Right ventricle myocardium inferior (tissue), 1 donor: ENCODE measurements at places on chromosomes 3 and 15. TPM values are rescaled to one million over a fixed set of nuclear protein-coding genes. Genes with fewer than 3 reads are reported as not detected.

The SKOR1 gene
- not detected for total RNA-seq

The POLR2H gene
- 27.1 TPM for total RNA-seq

The LRRC31 gene
- not detected for total RNA-seq

The CLSTN2 gene
- total RNA-seq, result 8.4 TPM

The PYGO1 gene
- 6.7 TPM for total RNA-seq

The LMAN1L gene
- total RNA-seq, result 21.9 TPM

The TNFAIP8L3 gene
- 8.5 TPM for total RNA-seq

The FMN1 gene
- 3.3 TPM for total RNA-seq

The P2RY14 gene
- 3.9 TPM for total RNA-seq

- DNase-seq, result no peak
Observed at GRCh38 chr3:77041811-77042210, 1.9 kb downstream of the ROBO2 start.

- DNase-seq, result no peak
Observed at GRCh38 chr3:38829404-38829803, 13.4 kb upstream of the SCN10A start.

GRCh38 chr3:134680796-134681521 lies 30.1 kb upstream of the KY start:
- DNase-seq, result no peak

GRCh38 chr3:142149673-142149992 lies 289 bp upstream of the TFDP2 start:
- no peak for DNase-seq

GRCh38 chr15:64993290-64993689 lies 3.6 kb upstream of the SPG21 start:
- no peak for DNase-seq

DNA sequence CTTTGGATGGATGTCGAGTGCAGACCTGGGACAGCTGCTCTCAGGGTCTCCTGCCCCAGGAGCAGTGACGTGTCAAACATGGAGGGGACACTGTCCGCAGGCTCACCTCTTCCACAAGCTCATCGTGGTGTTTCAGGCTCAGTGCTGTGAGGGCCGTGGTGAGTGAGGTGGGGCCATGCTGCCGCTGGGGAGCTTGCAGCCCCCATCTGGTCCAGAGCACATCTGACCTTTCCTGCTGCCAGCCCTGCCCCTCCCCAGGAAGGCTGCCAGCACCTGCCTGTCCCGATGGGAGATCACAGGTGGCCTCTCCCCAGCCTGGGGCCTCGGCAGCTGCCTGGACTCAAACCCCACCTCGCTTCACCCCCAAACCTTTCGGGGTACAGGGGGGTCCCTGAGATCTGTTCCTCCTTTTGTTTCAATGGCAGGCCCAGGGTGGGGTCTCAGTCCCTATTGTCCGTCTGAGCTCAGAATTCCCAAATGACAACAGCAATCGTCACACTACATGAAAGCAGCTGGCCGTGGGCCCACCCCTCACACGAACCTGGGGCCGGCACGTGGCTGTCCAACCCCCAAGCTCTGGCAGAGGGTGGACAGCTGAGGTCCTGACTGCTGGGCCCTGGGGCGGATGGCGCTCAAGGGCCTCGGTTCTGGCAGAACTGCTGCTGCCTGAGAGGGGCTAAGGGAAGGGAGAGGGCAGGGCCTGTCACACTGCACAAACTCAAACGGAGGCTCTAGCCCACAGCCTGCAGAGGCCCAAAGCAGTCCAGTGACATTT lies 65.0 kb upstream of the RPL32 start:
- DNase-seq, result peak; percentile 45

DNA sequence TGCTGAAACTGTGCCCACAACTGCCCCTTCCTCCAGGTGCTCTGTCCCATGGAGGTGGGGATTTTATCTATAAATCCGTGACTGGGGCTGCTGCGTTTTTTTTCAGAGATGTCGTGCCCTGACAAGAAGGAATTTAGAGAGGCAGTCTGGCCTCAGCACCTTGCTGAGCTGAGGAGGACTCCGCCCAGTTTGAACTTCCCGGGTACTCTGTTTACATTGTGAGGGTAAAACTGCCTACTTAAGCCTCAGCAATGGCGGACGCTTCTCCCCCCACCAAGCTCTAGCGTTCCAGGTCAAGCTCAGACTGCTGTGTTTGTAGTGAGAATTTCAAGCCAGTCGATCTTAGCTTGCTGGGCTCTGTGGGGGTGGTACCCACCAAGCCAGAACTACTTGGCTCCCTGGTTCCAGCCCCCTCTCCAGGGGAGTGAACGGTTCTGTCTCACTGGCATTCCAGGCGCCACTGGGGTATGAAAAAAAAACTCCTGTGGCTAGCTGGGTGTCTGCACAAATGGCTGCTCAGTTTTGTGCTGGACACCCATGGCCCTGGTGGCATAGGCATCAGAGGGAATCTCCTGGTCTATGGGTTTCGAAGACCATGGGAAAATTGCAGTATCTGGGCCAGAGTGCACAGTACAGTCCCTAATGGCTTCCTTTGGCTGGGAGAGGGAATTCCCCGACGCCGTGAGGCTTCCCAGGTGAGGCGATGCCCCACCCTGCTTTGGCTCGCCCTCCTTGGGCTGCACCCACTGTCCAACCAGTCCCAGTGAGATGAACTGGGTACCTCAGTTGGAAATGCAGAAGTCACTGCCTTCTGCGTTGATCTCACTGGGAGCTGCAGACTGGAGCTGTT lies 68.5 kb upstream of the SGO1 start:
- DNase-seq, result no peak

DNA sequence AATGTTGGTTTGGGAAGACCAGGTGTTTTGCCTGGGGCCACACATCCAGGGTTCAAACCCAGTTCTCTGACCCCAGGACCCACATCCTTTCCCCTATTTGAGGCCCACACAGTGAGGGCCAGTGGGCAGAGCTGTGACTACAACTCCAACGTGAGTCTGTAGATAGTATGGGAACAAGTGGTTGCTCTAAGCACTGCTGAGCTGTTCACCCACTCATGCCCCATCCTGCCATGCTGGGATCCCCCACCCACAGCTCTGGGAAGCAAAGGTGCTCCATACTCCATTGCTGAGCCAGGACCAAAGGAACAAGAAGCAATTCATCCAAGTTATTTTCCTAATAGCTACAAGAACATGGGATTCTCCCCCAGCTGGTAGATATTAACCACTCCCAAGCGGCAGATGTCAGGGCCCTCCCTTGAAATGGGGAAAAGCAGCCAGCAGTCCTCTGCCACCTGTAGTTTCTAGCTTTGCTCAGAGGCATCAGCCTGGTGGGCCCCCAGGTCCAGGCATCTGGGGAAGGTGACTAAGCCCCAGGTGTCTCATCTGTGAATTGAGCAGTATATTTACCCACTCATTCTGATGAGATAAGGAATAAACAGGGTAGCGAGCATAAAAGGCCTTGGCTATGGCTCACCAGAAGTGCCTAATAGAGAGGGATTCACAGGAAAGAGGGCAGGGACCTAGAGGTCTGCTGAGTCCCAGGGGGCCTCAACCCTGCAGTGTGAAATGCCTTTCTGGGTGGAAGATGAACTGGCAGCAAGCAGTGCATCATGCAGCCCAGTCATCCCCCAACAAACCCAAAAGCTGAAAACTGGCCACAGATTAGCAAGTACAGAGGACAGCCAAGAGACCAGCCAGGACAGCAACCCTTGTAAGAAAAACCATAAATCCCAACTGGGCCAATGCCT lies 33.4 kb downstream of the POC1A start:
- DNase-seq, result no peak

DNA sequence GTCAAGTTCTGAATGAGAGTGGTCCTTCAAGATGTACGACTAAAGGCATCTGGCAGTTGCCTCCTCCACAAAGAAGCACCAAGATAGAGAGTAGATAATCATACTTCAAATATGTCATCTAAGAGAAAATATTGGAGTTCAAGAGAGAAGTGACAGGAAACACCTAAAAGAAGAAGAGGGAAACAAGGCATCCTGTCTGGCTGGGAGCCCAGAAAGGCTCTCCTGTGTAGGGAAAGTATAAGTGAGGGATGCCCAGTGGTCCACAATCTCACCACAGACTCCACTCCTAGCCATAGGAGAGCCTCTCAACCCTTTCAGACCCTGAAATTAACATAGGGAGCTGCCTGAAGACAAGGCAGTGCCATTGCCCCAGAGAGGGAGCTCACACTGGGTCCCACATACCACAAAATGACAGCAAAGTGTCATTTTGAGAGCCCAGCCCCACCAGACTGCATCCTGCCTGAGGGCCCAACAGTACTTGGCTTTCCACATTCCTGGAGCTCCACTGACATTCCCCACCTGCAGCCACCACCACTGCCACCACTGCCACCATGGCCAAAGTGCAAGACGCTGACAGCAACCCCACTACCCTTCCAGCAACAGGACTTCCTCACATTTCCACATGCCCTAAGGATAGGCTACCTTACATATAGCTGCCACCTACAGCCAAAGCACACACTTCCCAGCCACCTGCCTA lies 210.6 kb downstream of the ATP8B4 start:
- no peak for DNase-seq

DNA sequence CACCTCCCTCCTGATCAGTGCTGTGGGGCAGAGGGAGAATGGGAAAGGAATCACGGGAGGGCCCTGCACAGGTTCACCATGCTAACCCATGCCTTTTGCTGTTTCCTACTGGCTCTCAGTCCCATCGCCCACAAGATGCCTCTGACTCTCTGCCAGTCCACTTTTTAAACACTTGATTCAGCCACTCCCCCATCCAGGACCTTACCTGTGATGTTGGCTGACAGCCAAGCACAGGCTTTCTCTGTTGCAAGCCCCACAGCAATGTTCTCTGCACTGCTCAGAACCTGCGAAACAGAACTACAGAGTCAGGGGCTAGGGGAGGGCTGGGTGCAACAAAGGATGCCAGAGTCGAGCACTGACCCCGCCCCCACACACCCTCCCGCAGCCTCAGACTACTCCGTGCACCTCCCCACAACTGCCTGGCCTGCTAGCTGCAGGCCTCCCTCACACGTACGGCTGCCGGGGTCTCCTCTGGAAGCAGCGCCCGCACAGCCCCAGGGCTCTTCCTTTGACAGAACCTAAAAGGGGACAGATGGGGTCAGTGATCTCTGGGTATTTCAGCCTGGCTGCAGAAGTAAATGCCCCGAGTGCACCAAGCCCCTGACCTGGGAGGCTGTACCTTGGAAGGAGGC lies 9.1 kb downstream of the CDAN1 start:
- DNase-seq, result no peak

DNA sequence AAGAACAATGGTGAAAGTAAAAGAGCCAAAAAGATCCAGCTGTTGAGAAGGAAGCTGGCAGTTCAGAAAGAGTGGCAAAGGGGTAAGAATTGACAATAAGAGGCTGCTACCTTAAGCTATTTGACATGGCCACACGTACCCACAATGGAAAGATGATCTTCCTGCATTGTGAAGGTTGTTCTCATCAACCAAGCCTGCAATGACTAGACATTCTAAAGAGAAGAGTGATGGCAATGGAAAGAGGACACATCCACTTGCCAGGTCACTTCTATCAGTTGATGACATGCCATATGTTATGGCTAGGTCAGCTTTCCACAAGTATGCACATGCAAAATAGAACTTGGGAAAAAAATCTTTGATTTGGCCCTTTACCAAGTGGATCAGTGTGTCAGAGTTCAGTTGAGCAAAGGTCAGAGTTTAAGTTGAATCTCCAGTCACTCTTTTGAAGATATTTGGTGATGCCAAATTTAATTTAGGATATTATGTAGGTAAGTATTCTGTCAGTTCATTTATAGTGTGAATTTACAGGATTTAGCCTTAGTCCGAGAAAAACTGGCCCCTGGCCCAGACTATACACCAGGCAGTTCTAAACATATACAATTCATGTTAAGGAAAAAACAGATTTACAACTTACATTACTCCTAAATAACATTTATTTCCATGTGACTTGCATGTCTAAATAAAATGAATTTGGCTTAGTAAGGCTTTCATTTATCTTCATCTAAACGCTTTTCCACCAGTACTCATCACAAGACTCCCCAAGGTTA lies 104.9 kb upstream of the FLNB start:
- DNase-seq, result no peak

GRCh38 chr15:73346735-73347312 lies 21.9 kb downstream of the HCN4 start:
- no peak for DNase-seq

- DNase-seq, result no peak
Observed at GRCh38 chr15:89998141-89998661, 2.9 kb upstream of the ZNF710 start.

DNA sequence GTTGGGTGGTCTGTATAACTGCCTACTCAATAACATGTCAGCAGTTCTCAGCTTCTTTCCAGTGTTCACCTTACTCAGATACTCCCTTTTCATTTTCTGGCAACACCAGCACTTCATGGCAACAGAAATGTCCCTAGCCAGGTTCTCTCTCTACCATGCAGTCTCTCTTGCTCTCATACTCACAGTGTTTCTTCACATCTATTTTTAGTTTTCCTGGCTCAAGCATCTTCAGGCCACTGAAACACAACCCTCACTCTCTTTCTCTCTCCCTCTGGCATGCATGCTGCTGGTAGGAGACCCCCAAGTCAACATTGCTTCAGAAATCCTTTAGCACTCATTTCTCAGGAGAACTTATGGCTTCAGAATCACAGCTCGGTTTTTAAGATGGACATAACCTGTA lies at the start of gene CAPN3:
TSS of gene CAPN3 (plus strand) at position 253 of the 400 bp plus-strand sequence. CDS start 305 bp downstream, outside the sequence.
- no peak for DNase-seq

DNA sequence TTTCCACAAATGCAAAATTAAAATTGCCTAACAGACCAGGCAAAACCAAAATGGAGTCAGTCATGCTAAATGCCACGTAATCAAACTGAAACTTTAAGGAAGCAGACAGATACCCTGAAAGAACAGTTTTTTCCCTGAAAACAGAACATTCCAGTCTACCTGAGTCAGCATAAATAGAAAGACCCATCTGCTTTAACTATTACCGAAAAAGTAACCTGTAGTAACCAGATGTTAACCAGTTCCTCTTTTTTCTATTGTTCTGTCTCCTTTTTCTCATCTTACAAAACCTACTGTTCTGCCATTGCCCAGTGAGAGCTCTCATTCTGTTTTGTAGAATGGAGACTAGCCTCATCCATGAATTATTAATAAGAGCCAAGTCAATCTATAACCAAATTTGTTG lies 286.0 kb downstream of the CACNA2D3 start:
- DNase-seq, result no peak

DNA sequence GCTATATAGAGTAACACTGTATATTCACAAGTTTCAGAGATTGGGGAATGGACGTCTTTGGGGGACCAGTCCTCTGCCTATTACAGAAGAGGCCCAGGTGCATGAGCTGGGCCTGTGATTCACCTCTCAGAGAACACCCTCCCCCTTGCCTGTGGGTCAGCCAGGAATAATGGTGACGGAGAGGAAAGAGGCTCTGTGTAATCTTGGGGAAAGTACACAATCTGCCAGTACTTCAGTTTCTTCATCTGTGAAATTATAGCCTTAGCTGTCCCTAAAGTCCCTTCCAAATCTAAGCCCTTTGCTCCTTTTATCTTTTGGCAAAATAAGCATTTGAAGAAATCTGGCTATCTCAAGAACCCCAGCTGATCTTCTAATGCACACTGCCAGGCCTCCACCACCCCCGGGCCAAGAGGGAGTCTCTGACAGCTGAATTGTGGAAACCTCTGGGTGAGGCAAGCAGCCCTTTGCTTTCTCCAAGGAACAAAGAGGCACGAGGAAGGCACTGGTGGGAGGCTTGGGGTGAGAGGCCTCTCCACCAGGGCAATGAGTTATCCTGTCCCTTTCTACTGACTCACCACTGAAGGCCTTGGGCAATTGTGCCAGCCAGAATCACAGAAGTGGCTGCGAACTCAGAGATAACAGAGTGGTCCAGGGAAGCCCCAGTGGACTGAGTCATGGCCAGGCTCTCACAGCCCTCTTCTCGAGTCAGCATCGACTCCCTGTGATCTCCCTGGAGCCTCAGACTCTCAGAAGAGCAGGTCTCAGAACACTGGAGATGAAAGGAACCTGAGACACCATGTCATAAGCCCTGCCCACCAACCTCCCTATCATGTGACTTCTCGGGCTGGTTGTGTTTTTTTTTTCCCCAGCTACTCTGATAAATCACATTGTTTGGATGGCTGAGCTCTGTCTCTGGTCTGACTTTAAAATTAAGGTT lies 31.8 kb downstream of the CCNL1 start:
- peak; percentile 66 for DNase-seq
